ENCODE measurements at places on chromosomes 12 and 14.

GRCh38 chr14:37888234-37888633 is 292.8 kb downstream of the TTC6 start:
- DNase-seq, result no peak

DNA sequence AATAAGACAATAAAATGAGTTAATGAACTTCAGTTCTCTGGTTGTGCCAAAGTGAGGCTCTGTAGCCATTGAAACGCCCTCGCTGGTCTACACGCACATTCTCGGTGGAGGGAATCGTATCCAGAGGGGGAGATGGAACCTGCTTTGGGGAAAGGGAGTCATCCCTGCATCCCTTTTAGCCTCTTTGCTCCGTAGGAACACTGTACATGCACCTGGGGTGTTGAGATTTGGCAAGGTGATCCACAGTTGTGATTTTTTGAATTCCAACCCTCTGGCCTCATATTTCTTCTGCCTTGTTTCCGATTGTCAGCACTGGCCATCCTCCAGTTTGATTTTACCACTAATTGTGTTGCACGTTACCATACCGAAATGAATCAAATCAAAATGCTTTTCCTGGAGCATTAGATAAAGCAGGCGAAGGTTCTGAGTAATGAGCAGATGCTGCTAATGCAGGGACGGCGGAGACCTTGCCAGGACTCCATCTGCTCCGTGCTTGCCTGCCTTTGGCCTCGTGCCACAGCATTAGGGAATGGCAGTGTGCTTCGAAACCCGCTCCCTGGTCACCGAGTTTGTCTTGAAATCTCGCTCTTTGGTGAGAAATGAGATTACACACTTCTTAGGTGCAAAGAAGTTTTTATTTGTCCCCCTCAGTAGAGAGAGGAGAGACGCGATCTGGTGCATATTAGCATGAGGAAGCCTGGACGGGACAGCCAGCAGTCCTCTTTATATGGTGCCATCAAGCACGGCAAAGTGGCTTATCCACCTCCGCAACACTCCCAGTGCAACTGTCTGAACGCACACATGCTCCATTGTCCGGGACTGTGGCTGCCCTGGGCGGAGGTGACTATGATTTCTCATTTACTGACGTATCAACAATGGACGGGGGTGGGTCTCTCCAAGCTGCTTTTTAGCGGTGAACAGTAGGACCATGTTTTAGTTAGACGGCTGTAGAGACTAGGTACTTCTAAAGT is 59.1 kb downstream of the FBXW8 start:
- DNase-seq, result peak; percentile 89

DNA sequence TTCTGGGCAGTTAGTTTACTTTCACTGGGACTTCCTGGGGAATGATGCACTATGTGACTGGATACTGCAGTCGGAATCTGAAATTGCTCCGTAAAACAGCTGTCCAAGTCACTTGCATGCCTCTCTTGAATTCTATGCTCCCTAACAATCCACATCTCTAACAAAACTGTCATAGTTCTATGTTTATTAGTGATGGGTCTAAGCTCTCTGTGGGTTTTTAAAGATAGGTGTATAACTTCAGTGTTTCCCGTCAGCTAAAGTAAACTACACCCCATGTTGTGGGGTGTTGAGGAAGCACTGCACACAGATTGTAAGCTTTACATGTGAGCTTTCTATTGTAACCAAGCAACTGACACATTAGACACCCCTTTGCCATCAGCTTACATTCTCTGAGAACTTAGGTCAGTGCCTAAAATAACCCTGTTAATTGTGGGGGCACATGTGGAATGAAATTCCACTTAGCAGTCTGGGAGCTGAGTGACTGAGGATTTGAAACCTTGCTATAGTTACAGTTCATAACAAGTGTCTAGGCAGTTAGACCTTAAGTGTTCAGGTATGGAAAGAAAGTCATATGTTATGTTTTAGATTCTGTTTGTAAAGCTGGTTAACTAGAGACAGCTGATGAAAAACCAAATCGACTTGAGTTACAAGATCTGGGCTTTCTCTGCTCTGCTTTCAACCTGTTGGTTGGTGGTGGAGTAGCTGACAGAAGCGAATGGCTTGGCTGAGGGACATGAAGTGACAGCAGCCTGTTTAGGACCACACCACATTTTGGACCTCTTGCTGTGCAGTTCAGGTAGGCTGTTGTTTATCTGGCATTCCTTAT is 165.7 kb downstream of the AKAP6 start:
- DNase-seq, result no peak

DNA sequence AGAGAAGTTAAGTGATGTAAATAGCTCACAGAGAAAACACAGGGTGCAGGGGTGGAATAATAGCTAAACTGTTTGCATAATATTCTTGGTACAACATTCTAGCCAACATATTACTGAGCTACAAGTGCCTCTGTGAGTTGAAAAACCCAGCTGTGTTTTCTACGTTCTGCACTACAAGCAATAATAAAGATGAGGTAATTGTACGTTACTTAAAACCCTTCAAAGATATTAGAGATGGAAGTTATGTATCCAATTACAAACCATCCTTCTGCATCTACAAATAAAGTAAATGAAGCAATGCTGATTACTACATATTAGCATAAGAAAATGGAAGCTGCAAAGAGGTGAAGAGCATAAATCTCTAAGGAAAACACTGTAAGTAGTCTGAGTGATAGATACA is 271.4 kb downstream of the SSPN start:
- no peak for DNase-seq

DNA sequence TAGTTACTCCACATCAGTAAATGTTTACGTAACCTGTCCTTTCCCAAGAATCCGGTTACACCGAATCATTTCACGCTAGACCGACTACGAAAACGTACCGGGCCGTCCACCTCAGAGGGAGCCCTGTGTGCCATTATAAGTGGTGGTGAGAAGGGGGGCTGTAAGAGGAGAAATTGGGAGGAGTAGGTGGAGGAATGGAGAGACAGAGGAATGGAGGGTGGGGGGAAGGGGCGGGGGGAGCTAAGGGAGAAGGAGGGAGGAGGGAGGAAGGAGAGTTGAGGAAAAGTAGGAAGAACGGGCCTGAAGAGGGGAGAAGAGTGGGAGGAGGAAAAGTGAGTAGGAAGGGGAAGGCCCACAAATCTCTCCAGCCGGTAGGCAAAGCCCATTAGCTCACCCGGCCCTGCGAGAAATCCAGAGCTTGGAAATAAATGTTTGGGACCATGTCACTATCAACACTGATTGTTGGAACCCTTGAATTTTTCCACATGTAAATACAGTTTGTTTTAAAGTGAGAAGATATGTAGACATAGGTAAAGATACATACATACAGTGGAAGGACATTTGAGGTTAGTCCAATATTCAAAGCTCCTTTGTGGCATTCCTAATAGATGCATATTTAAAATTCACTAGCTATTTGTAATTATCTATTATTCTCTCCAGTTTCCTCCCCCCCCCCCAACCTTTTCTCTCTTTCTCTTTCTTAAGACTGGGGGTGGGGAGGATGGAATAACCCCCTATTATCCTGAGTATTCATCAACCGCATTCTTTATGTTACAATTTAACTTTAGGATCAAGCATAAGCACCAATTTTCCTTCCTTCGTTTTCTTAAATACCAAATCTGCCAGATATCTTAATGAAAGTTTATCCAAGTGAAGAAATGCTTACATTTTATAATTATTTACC is 2.1 kb upstream of the FOXG1 start:
- DNase-seq, result no peak

DNA sequence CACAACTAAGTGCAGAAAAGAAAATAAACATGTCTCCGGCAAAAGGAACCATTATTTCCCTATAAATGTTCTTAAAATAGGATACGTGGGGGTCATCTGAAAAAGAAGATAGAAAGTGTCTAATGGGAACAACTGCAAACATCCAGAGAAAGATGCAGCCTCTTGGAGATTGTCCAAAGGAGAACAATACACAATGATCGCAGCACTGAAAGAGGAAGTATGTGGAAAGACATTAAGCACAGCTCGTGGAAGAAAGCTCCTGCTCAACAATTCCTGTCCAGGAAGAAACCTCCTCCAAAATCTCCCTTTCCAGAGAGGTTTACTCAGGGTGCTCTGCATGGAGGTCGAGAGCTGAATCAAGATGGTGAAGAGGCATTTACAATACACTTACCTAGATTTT is 2.5 kb upstream of the LALBA start:
- no peak for DNase-seq

GRCh38 chr14:70858641-70859040 is 48.6 kb upstream of the PCNX1 start:
- DNase-seq, result no peak

DNA sequence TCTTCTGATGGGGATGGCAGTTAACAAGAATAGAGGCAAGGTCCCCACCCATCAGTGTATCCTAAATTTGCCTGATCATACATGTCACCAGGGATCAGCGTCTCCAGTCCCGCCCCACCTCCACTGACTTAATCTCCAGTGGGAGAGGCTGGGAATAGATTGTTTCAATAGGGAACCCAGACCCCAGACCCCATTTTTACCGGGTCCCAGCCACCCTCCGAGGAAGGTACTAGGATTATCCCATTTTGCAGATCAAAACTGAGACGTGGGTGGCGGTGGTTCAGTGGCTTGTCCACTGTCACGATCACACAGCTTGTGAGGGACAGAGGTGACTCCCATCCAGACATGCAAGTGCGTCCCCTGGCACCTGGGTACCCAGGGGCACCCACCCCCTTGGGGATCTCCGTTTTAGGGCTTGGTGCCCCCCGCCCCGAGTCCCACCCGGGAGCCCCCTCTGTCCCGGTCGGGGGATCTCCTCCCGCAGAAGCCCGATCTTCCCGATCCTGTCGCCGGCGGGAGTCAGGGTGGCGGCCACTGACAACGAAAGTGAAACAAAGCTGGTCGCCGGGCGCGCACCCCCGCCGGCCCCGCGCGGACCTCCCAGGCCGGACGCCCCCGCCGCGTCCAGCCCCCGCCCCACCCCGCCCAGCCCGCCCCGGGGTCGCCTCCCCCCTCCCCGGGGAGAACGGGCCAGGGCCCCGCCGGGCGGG is 523 bp downstream of the WSB2 start:
- no peak for DNase-seq

GRCh38 chr12:56684745-56685359 is 3.2 kb downstream of the PTGES3 start:
- DNase-seq, result no peak

DNA sequence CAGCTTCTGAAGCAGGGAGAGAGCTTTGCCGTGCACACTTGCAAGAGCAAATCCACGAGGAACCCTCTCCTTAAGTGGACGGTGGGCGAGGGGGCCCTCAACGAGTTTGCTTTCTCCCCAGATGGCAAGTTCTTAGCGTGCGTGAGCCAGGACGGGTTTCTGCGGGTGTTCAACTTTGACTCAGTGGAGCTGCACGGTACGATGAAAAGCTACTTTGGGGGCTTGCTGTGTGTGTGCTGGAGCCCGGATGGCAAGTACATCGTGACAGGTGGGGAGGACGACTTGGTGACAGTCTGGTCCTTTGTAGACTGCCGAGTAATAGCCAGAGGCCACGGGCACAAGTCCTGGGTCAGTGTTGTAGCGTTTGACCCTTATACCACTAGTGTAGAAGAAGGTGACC is 69.0 kb downstream of the WDR20 start:
- no peak for DNase-seq

DNA sequence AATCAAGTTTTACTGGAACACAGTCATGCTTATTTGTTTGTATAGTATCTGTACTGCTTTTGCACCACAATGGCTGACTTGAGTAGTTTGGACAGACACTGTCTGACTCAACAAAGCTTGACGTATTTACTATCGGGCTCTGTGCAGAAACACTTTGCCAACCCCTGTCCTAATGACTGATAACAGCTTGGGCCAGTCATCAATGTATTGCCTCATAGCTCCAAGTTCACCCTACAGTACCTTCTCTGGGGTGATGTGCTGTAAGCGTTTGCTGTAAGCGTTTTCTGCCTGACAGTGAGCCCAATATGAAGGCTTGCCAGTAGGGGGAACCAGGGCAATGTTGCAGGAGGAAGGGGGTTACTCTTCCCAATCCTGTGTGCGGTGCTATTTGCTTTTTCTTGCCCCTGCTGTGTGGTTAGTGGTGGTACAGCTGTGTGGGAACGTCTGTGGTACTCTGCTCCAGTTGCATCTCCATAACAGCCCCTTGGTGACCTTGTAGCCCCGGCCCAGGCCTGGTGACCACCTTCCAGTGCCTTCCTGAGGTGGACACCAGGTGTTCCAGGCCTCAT is 5.4 kb upstream of the CCDC177 start:
- peak; percentile 91 for DNase-seq

DNA sequence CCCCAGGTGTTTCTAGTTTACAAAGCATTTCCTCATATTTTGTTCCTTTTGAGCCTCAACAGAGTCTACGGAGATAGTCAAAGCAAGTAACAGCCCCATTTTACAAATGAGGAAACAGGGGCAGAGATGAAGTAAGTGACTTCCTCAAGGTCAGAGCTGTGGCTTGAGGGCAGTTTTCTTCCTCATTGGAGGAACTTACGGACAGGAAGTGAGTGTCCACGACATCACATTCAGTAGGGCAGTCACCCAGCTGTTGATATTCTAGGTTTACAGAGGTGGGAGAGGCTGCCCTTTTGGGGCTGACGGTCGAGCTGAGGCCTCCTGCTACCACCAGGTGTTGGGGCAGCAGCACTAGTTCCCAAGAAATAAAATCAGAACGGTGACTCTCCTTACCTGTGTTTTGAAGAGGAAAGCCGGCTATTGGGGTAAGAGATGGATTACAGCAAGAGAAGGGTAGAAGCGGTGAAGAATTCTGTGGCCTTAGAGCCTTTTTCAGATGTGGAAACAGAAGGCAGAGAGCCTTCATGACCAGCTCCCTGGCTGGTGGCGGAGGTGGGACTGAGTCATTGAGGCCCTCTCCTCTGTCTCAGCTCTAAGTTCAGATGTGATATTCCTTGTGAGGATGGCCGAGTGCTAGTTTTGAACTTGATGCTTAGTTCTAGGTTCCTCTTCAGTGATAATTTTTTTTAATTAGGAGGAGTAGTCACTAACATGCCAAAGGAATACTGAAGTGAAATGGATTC is 41.7 kb downstream of the SUSD6 start:
- no peak for DNase-seq

DNA sequence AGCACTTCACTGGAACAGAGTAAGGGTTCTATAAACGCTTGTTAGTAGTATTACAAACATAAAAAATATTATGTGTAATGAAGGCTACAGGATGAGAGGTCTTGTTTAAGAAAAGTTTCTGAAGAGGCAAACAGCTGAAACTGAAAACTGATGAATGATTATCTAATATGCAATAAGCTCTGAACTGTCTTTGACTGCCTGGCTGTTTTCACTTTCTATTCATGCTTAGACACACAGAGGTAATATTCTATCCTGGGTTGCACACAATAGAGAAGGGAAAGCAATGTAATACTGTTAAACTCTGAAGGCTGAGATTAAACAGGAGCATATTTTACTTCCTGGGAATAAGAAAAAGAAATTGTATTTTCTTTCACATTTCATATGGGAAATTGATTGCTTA is 251.3 kb downstream of the ALX1 start:
- no peak for DNase-seq

GRCh38 chr12:52675301-52675701 is 4.9 kb downstream of the KRT1 start:
- DNase-seq, result no peak

GRCh38 chr14:74593241-74593953 is 18.6 kb downstream of the LTBP2 start:
- DNase-seq, result no peak
